ENCODE measurements at places on chromosomes 2 and 18.

- no peak for DNase-seq
Observed at GRCh38 chr2:69604026-69604678, 39.4 kb downstream of the AAK1 start.

DNA sequence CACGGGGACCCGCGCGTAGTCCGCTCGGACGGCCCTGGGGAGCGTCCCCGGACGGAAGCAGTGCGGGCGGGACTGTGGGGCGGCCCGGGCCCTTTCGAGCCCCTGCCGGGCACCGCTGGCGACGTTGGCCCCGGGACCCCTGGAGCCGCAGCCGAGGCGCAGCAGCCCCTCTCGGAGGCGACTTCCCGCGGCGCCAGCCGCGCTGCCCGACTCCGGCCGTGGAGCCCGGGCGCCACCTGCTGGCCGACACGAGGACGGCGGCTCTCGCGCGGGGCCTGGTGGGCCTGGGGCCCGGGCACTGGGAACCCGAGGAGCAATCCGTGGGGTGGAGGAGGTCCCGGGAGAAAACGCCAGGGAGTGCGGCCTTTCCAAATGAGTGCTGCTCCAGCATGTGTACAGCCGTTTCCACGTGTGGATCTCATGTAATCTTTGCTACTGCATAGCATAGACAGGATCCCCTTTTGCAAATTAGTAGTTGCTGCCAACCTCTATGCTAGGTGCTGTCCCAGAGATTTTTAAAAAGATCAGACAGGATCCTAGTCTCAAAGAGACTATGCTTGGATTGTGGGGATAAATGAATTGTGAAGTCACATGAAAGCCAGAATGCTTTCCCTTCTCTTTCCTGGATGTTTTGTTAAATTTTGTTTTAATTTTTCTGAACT lies 4.0 kb downstream of the ID2 start:
- DNase-seq: no peak

- DNase-seq: no peak
Observed at GRCh38 chr2:88737385-88737784, 45.9 kb downstream of the RPIA start.

DNA sequence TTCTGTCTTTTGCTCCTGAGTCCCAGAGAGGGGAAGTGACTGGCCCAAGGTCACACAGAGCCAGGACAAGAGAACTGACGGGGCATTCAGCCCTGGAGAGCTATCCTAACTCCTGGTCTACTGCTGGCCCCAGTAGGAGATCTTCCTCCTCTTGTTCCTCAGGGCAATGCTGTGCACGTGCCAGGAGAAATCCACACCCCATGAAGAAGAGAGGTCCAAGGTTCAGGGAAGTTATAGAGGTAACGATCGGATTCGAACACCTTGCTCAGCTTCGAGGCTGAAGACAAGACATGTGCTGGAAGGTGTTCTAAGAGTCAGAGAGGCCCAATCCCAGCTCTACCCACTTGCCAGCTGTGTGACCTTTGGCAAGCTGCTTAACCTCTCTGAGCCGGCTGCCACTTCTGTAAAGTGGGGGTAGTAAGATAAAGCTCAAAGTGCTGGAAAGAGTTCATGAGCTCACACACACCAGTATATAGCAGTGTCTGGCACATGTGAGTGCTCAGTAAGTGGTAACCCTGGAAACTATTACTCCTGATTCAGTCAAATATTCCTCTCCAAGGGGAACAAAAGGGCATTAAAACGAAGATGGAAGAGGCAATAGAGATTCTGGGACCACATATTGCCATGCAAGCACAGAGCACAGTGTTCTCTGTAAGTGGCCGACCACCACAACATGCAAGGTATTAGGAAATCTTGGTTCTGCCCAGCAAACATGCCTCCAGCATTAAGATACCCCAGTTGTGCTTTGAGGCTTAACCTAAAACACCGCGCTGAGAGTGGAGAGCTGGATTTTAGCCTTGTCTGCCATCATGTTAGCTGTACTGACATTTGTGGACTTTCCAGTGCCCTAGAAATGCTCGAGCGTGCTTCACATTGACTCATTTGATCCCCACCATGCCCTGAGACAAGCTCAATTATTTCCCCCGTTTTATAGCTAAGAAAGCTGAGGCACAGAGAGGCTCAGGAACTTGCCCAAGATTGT lies 25.6 kb downstream of the SERTAD2 start:
- DNase-seq: no peak

GRCh38 chr2:123073371-123073770 lies 951.7 kb upstream of the CNTNAP5 start:
- DNase-seq: no peak

GRCh38 chr18:35283923-35284794 lies 5.9 kb downstream of the ZSCAN30 start:
- DNase-seq: no peak

DNA sequence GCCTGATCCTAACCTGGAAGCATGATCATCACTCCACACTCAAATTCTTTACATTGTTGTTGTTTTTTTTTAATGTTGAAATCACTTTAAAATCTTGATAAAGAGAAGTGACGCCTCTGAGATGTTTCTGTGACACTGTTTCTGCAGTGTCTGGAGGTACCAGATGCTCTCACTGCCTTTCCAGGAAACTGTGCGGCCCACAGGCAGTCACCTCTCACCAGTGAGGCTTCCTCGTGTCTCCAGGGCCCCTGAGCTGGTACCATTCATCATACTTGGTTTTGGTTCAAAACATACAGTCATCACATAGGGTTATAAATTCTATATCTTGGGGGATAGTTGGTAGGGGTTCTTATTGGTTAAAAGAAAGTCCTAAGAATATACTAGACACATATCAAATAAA lies 10.1 kb upstream of the ID2 start:
- DNase-seq: no peak

GRCh38 chr2:113162173-113162572 lies 11.6 kb upstream of the PSD4 start:
- no peak for DNase-seq

DNA sequence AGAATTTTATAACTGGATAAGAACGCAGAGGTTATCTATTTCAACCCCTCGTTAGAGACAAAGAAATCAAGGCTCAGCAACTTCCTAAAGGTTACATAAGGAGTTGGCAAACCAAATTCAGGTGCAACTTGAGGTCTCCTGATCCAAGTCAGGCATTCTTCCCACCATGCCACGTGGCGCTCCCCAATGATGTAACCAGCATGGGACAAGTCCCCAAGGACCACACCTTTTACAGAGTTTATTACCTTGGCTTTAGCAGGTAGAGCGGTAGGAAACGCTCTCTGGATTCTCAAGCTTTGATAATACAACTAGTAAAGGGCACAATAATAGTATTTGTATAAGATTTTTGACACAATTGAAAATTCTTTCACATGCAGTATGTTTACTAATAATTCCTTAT lies 26.7 kb upstream of the MBOAT2 start:
- no peak for DNase-seq

DNA sequence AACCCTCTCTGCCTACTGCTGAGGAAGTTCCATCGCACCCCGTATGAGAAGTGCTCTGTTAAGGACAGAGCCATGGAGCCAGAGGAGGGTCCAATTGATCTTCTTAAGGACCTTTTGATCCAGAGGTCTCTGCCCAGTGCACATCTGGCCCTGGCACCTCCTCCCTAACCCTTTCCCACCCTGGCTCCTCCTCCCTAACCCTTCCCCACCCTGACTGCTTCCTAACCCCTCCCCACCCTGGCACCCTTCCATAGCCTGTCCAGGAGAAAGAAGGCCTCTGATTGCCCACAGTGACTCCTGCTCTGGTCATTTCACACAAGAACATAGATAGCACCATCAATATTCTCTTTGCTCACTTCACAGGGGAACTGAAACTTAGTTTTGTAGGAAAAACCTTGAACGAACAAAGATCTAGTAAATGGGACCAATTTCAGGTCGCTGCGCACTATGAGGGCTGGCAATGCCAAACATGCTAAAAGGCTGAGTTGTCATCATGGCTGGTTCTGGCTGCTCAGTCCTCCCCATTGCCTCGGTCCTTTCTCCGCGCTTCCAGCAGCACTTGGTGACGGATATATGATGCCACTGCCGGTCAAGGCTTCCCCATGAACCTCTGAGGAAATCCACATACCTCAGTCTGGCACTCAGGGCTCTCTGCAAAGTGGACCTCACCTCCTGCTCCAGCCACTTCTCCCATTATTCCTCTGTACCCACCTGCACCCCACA lies 49.2 kb downstream of the PKDCC start:
- DNase-seq: no peak

- no peak for DNase-seq
Observed at GRCh38 chr2:150824118-150824517, 336.7 kb upstream of the RND3 start.

DNA sequence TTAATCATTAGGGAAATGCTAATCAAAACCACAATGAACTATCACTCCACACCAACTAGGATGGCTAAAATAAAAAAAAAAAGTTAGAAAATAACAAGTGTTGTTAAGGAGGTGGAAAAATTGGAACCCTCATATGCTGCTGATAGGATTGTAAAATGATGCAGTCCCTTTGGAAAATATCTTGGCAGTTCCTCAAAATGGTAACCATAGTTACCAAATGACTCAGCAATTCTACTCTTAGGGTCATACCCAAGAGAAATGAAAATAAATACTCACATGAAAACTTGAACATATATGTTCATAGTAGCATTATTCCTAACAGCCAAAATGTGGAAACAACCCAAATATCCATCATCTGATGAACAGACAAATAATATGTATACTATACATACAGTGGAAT lies 15.7 kb upstream of the ACVR2A start:
- peak; percentile 70 for DNase-seq

- no peak for DNase-seq
Observed at GRCh38 chr2:40260437-40260836, 191.5 kb downstream of the SLC8A1 start.

DNA sequence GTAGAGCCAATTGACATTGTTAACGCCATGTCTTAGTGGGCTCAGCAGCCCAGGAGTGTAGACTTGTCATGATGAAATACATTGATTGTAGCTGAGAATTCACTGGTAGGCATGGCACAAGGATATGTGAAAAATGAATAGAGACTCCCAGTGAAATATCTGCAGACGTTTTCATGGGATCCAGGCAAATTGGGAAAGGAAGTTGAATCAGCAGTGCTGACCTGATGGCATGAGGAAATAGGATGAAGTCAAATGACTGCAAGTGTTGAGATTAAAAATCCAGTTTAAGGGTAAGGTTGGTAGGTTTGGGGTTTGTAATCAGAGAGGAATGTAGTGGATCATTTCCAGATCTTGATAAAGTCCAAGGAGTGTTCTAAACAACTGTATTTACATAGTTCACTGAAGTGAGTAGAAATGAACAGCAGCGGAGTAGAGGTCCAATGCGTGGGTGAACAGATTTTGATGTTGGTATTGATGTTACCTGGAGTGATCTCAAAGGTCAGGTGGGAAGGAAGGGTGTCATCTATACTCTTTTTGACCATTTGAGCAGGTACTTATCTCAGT lies 24.6 kb downstream of the INSIG2 start:
- peak; percentile 97 for DNase-seq

DNA sequence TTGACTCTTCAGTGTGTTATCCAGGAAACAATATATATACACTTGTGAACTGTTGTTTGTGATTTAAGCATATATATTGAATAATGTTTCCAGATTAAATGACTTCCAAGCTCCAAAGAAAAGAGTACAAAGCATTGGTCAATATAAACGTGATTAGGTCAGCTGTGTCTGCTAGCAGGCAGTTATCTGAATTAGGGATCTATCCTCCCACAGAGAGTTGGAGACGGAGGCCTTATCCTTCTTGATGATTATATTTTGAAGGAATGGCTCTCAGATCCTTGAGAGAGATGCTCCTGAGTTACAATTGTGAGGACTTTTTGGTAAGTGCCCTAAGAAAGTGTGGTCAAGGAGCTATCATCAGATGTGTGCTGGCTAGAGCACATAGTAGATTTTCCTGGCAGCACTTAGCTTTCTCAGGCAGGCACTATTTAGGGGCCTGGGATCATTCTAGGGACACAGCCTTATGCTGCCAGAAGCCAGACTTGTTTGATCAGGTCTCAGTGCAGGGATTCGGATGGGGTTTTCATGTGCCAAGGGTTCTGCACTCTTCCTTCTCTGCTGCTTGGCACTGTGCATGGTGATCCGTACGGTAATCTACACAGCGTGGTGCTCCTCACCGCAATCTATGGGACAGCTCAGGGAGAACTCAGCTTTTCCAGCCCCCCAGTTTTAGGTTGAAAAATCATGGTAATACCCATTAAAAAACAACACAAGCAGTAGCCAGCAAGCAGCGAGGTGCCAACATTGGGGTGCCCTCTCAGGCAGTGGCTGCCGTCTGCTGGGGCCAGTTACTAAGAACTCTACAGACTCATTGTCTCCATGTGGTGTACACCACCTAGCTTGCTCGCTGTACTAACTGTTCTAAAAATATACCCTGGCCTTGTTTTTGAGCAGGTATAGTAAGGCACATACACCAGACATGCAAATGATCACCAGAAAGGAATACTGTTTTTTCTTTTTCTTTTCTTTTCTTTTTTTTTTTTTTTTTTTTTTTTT lies 8.0 kb upstream of the ZDBF2 start:
- DNase-seq: no peak

DNA sequence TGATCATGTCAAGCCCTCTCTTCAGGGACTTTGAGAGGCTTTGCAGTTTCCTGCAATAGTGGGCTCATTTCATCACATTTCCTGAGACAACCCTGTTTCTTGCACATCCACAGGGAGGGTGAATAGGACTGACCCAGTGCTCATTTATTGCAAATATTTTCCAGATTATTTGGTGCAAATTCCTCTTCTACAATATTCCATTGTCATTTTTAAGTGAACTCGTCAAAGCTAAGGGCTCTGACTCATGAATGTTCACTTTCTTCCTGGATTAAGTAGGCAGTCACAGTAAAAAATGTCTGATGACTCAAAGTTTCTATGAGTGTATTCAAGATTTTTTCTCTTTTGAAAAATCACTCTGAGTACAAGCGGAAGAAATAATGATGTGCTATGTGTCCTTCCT lies 225.5 kb upstream of the GALNT5 start:
- DNase-seq: peak; percentile 51

- no peak for DNase-seq
Observed at GRCh38 chr2:20469595-20469994, 22.7 kb downstream of the RHOB start.

- DNase-seq: no peak
Observed at GRCh38 chr2:239853706-239854327, 171.3 kb downstream of the NDUFA10 start.

GRCh38 chr2:147506889-147507288 lies 337.9 kb upstream of the ACVR2A start:
- DNase-seq: no peak

DNA sequence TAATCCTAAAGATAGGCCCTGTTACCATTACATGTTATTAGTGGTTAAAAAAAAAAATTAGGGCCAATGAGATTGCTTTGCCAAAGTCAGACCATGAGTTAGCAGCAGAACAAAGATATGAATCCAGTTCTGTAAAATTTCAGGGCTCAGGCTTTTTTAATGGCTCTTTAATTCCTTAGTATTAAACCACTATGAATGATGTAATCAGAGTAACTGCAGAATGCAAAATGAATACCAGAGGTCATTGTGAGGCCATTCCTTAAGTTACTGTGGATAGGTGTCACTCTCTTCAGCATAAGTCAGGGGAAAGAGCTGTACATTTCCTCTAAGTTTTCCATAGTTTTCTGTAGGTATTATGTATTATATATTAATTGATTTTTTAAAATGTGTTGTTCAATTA lies 42.2 kb upstream of the TBR1 start:
- no peak for DNase-seq

GRCh38 chr18:63477968-63478367 lies 1.2 kb downstream of the SERPINB5 start:
- no peak for DNase-seq

- DNase-seq: peak; percentile 5
Observed at GRCh38 chr2:174835797-174836255, 71.6 kb upstream of the CHRNA1 start.
